Activated CD4-positive, alpha-beta T cell treated with anti-CD3 and anti-CD28 coated beads, Interleukin-2, amount 10 ng/mL, durations not matched to agents 7 days and 5 days (primary cell): ENCODE measurements at places on chromosomes 13 and 19. TPM values are rescaled to one million over a fixed set of nuclear protein-coding genes. Genes with fewer than 3 reads are reported as not detected.

TUBB4A gene
- 1.2 TPM for total RNA-seq

- DNase-seq, result no peak
These were observed 71.9 kb downstream of the DCLK1 start for GRCh38 chr13:36059321-36059720.

B3GNT3 gene
- 0.35 TPM for total RNA-seq

- no peak for DNase-seq
These were observed 38.4 kb downstream of the LTBP4 start for GRCh38 chr19:40639638-40639982.

SLITRK5 gene
- not detected for total RNA-seq

- DNase-seq, result no peak
These were observed 158.4 kb downstream of the RNF17 start for GRCh38 chr13:24922387-24922744.

DNA sequence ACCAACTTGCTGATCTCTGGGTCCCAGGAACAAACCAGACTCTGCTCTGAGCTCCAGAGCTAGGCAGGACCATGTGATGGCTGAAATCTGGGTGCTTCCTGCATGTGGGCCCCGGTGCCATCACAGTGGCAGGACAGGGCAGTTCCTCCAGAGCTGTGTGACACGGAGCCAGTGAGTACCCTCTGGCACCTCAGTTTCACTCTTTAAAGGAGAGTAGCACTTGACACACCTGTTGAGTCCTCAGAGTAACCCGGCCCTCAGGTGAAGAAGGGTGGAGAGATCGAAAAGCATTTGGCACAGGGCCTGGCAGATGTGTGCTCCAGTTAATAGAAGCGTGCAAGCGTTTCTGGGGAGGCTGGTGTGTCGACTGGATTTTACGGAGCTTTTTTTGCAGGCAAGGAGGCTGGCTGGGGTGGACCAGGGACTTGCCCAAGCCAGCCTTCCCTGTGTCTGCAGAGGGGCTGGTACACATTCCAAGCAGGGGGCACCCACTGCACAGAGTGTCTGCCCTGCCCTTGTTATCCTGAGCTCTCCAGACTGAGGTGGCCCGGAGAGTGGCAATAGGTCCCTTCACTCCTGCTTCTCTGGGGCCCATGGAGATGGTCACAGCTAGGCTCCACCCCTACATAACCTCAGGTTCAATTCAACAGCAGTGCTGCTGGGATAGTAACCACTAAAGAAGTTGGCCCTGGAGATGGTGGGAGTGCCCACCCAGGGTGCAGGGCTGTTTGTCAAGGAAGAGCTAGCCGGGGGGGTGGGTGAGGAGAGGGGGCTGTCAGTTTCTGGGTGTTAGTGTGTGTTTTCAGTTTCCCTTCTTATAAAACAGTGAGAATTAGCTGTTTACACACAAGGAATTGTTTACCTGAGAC is 8.3 kb downstream of the RPS19 start:
- DNase-seq, result no peak

DNA sequence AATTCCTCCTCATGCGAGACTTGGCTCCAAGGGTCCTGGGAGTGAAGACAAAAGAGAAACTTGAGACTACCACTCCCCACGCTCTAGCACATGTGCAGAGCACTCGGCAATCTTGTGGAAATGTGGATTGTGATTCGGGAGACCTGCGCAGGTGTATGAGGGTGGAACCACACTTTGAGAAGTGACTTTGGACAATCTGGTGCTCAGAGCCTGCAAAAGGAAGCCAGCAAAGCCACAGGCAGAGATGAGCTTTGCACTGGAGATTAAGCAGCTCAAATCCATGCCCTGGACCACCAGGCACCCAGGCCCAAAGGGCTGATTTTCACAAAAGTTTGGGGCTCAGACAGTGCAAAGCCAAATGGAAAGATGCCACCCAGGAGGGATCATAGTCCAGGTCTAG is 162.5 kb upstream of the TSHZ3 start:
- no peak for DNase-seq

DNA sequence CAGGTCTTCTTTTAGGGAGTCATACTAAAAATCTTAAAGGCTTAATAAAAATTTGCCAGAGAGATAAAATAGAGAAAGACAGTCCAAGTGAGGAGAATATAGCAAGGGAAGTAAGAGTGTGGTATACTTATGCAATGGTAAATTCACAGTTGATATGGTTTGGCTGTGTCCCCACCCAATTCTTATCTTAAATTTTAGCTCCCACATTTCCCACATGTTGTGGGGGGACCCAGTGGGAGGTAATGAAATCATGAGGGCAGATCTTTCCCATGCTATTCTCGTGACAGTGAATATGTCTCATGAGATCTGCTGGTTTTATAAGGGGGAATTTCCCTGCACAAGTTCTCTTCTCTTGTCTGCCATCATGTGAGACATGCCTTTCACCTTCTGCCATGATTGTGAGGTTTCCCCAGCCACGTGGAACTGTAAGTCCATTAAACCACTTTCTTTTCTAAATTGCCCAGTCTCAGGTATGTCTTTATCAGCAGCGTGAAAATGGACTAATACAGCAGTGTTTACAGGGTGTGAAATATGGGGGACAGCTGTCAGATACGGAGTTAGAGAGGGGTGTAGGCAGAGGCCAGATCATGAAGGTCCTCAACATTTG is 115.4 kb downstream of the UGGT2 start:
- DNase-seq, result no peak

DNA sequence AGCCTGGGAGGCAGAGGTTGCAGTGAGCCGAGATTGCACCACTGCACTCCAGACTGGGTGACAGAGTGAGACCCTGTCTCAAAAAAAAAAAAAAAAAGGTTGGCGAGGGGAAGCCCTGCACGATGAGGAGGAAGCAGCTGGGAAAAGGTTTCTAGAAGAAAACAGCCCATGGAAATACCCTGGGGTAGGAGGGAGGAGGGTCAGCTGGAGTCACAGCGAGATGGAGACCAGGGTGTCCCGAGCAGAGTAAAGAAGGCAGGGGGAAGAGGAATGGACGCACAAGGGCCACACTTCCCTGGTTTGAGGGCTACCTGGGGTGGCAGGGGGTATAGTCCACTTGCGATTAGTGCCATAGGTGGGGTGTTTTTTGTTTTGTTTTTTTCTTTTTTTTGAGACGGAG is 6.4 kb downstream of the KANK3 start:
- DNase-seq, result no peak
